Skin of body (tissue), 3 donors: ENCODE measurements at places on chromosomes 2 and 18. TPM values are rescaled to one million over a fixed set of nuclear protein-coding genes. Genes with fewer than 3 reads are reported as not detected.

The CDH2 gene
- total RNA-seq, result 5.4 TPM

The SERPINB8 gene
- 12.4 TPM for total RNA-seq

The MOCOS gene
- total RNA-seq, result 1.6 TPM

The IL1R2 gene
- total RNA-seq, result 15.6 TPM

The RAB17 gene
- total RNA-seq, result 0.59 TPM

The MROH2A gene
- 0.49 TPM for total RNA-seq

The NABP1 gene
- total RNA-seq, result 22.4 TPM

- DNase-seq, result no peak
These were observed 17.0 kb downstream of the EPAS1 start for GRCh38 chr2:46314065-46314835.

GRCh38 chr18:25061395-25061794, 290.6 kb downstream of the ZNF521 start:
- DNase-seq, result no peak

GRCh38 chr2:63876311-63876710, 34.6 kb downstream of the UGP2 start:
- DNase-seq, result no peak

GRCh38 chr2:228245601-228246000, 64.1 kb upstream of the SPHKAP start:
- DNase-seq, result no peak

DNA sequence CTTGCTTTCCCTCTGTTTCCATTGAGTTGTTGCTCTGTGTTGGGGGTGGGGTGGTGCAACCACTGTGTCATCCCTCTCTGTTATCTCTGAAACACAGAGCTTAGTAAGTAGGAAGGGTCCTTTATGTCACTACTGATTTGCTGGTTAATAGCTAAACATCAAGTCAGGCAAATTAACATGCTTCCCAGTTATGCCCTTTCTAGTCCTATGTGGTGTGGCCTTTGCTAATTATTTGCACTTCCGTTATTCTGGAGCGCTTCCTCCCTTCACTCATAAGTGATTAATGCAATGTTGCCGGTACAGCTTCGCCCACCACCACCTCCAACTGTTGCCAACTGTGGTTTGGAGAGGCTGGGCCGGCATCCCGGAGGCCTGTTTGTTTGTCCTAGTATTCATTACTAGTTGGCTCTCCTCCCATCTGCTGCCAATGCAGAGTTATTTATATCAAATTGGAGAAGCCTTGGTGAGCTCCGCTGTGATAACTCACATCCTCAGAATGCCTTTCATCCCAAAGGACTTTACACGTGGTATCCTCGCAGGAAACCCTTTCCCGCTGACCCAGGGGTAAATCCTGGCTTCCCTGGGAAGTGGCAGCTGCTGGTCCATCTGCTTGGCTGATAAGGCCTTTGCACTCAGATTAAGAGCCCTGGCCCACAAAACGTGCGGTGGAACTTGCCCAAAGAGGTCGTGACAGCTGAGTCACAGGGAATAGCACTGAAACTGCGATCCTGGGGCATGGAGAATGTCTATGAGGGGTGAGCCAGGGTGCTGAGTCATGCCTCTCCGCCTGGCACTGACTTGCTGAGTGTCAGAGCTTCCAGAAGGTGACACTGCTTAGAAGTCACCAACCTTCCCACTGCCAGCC, 72.0 kb upstream of the ZCCHC2 start:
- DNase-seq, result peak; percentile 30
